ENCODE measurements at places on chromosomes 16 and 17.

DNA sequence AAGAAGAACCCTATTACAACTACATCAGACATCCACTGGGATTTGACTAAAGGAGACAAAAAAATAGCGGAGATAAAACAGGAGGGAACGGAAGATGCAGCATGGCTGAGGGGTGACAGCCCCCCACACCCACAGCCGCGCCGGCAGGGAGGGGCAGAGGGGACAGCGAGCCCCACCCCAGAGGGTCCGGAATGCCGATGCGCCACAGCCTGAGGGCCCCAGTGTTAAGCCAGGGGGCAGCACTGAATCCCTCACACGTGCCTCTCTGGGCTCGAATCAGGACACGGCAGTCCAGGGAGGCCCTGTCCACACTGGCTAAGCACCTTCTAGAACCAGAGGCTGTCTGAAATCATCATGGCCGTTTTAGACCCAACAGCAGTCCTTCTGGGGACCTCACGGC lies 18.8 kb downstream of the MAP1LC3B start:
- DNase-seq: no peak

DNA sequence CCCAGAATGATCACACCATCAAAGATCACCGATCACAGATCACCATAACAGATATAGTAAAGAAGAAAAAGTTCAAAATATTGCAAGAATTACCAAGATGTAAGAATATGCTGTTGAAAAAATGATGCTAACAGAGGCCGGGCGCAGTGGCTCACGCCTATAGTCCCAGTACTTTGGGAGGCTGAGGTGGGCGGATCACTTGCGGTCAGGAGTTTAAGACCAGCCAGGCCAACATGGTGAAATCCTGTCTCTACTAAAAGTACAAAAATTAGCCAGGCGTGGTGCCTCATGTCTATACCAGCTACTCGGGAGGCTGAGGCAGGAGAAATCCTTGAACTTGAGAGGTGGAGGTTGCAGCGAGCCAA lies 53.2 kb downstream of the CPPED1 start:
- DNase-seq: no peak

- DNase-seq: no peak
These were observed 117.8 kb upstream of the METRNL start for GRCh38 chr17:82961366-82962162.

DNA sequence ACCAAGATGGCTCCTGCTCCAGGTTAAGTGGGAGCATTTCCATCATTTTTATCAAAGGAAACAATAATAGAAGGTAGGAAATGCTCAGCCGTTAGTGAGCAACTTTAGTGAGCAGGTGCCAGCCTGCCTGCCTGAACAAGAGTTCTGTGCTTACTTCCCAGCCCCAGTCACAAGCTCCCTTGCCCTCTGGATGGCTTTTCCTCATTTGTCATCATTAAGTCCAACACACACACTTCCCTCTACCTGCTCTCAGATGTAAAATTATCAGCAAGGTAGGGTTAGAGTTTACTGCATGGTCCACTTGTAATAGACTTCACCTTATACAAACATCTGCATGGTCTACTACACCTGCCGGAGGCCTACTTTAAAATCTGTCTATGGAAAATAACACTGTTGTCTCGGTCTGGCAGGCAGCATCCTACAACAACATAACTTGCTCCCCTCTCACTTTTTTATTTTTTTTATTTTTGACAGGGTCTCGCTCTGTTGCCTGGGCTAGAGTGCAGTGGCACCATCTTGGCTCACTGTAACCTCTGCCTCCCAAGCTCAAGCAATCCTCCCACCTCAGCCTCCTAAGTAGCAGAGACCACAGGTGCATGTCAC lies 12.7 kb downstream of the TEX2 start:
- DNase-seq: no peak

DNA sequence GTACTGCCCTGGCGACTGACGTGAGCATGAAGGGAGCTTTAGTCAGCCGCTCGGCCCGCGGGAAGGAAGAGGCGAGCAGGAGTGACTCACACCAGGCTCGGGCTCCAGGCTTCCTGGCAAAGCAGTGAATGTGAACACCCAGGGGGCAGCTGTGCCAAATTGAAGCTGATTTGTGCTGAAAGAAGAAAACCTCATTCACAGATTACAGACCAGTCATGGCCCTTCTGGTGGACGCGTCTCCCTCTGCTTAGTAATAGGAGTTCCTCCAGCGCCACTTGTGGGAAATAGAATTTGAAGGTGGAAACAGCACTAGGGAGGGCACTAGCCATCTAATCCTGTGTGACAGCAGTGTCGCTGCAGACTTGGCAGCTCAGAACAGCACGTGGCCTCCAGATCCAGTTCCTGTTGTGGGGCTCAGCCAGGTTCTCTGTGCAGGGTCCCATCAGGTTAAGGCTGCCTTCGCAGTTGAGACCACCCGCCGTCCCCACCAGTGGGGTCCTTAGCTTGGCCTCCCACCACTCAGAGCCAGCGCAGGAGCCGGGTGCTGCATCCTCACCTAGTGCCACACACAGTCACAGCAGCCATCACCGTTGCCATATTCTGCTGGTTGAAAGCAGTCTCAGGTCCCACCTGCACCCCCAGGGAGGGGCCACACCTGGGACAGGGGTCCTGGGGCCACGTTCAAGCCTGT lies 164.5 kb upstream of the CHMP6 start:
- no peak for DNase-seq

- DNase-seq: no peak
These were observed 6.6 kb downstream of the CANT1 start for GRCh38 chr17:79002796-79003593.

GRCh38 chr17:33126086-33126485 lies 134.4 kb downstream of the SPACA3 start:
- DNase-seq: no peak

DNA sequence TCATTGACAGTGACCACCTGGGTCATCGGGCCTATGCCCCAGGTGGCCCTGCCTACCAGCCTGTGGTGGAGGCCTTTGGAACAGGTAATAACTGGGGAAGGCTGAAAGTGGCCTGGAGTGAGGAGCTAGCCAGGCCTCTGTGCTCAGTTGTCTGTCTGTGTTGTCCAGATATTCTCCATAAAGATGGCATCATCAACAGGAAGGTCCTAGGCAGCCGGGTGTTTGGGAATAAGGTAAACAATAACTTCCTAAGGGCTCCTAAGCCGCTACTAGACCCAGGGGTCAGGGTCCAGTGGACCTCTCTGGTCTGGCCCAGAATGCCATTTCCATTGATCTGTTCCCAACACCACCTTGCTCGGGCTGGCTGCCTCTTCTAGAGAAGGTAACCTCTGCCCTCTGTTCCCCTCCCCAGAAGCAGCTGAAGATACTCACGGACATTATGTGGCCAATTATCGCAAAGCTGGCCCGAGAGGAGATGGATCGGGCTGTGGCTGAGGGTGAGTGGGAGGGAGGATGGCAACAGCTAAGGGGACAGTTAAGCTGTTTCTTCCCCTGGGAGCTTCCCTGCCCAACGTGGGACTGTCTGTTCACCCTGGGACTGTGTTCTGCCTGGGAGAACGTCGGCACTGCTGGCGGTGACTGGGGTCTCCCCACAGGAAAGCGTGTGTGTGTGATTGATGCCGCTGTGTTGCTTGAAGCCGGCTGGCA lies 1.9 kb upstream of the MLX start:
- DNase-seq: no peak

DNA sequence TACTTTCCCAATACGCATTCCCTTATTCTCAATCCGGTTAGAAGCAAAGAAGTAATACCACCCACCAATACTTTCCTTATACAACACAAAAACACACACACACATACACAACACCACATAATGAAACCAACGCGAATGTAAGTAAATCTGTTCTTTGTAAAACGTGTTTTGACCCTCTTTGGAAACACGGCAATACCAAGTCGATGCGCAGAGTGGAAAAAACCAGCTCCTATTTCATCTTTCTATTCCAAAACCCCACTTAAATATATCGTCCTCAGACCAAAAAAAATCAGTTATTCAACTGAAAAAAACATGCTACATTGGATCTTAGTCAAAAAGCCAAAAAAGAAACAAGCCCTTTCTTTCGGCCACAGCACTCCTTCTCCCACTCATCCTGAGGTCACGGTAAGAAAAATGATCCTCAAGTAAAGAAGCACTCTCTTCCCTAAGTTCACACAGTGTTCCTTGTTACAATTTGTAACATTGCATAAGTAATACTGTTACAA lies 31.0 kb upstream of the ARL4D start:
- DNase-seq: no peak

- no peak for DNase-seq
These were observed 18.1 kb downstream of the RHBDL3 start for GRCh38 chr17:32283745-32284201.

DNA sequence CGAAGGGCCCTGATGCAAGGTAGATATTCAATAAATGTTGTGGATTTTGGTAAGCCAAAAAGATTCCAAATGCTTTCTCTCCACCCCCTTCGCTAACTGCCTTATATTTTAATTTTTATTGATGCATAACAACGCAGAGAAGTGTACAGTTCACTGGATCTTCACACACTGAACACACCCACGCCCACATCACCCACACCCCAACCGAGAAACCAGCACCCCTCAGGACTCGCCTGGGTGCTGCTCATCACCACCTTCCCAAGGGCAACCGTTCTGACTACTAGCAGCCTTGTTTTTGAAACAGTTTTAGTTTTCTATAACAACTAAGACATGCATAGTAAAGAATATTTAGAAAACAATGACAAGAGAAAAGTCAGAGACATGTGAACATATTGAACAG lies 9.1 kb upstream of the PLCG2 start:
- DNase-seq: peak; percentile 9

DNA sequence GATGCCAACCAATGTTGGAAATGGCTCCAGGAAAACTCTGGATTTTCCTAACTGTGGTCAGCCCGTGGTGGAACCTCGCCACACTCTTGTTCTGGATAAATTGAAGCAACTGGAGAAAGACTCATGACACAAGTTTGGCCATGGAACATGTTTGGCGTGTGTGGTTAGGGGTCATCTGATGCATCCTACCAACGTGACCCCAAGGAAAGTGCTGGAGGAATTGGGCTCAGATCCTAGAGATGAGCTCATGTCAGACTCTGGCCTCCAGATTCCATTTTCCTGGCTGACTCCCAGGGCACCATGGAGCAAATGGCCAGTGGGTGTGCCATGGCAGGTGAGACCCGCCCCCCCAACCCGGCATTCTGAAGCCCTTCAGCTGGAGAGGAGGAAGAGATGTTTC lies 58.5 kb downstream of the CACNG5 start:
- no peak for DNase-seq

- peak; percentile 89 for DNase-seq
These were observed 2.7 kb downstream of the ZFPM1 start for GRCh38 chr16:88455610-88456355.

DNA sequence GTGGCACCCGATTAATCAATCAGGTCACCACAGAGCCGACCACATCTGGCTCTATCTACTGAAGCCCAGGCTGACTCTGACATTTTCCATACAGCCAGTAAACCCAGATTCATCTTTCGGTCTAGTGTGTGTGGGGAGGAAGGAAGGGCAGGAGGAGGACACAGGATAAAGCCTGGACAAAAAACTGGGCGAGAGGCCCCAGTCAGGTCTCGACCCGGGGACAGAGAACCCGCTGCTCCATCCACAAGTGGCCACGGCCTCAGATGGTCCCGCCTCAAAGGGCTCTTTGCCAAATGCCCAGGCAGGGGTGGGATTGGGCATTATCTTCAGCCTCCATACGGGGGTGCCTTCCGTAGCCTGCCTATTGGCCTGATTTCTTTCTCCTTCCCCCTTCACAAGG lies 7.8 kb downstream of the ABR start:
- DNase-seq: no peak

GRCh38 chr17:40564195-40564882 lies 933 bp downstream of the CCR7 start:
- DNase-seq: peak; percentile 69

DNA sequence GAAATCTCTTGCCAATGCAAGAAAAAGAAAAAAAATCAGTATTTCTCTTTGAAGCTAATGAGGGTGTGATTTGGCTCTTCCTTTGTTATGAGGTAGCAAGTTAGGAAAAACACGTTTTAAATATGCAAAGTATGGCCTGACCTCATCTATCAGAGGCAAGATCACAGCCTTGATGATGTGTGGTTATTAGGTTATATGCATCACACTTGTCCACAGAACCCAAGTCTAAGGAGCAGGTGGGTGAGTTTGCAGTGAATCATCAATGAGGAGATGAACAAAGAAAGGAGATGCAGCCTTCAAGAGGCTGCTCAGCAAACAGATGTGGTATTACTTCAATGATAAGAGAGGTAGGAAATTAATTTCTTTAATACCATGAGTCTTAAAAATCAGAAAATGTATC lies 594.8 kb upstream of the CDH5 start:
- DNase-seq: no peak

DNA sequence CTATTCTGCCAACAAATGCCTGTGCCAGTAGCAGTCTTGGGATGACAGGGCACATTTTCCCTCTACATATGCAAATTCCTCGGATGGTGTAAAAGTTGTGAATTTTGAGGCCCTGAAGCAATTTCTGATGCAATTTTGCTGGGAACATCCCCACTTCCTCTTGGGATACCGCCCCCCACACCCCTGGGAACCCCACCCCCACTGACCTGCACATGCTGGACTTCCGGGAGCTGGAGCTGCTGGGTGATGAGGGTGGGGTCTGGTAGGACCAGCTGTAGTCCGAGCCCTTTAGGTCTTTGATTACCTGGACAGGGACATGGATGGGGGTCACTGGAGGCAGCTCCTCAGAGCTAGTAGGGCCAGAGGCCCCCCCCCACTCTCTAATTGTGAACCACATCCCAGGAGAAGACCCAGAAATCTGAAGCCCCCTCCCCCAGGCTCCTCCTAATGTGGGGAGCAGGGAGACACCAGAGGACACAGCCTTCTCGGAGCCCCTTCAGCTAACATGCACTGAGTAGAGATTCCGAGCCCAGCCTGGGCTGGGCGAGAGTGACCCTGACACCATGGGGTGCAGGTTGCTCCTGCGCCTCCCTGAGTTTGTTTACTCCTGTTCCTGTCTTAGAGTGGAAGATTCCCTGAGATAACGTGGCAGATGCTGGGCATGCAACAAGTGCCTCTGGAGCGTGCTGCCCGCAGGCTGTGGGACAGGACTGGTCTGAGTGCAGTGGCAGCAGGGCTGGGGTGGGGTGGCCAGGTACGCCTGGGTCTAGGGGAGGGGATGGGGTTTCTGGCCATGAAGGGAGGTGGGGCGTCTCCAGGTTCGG lies 9.0 kb downstream of the MTSS2 start:
- no peak for DNase-seq

DNA sequence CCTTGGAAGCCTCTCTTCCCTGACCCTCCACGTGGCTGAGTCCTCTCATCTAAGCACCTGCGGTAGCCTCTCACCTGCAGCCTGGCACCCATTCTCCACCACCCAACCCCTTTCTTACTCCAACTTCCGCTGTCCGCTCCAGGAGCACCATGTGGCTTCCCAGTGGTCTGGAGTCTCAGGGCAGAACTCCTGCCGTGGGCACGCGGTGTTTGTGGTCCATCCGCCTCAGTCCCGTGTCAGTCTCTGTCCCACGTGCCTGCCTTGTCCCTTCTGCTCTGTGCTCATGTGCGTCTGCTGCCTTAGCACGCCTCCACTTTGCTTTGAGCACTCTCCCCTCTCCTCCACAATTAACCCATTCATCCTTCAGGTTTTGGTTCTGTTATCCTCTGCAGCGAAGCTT lies 49.7 kb downstream of the KATNIP start:
- no peak for DNase-seq

GRCh38 chr16:2470603-2471015 lies 488 bp upstream of the NTN3 start:
- no peak for DNase-seq

Measured in CD4-positive, alpha-beta T cell treated with Interleukin-12 subunit alpha and Interleukin-12 subunit beta, for 1 hour (primary cell).